ENCODE measurements at places on chromosomes 11 and 22.

- DNase-seq, result no peak
Observed at GRCh38 chr11:113952070-113952469, 22.8 kb upstream of the HTR3A start.

GRCh38 chr11:125110506-125110905 is 920 bp downstream of the TMEM218 start:
- no peak for DNase-seq

DNA sequence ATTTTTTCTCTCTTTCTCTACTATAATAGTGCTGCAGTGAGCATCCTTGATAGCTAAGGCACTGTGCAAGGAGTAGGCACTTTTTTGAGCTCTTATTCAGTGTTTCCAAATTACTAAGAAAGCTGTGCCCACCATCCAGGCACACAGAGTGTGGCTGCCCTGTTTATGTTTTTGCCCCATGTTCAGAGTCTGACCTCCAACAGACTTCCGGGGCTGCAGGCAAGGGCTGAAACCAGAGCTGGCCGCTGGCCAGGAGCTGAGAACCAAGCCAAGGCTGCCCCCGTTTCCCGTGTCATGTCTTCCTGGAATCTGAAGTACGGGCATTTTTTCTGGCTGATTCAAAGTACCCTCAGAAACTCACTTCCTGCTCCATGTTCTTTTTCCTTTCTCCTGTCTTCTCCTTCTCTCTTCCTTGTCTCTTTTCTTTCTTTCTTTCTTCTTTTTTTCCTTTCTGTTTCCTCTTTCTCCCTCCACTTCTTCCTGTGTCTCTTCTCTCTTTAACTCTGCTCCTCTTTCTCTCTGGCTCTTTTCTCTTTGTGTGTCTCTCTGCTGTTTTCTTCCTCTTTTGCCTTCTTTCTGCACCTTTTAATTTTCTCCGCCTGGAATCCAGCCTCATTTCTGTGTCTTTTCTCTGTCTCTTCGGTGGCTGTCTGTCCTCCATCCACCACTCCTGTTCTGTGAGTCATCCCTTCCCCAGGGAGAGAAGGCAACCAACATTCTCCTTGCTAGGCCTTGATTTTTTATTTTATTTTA is 17.0 kb upstream of the KCTD14 start:
- DNase-seq, result no peak

DNA sequence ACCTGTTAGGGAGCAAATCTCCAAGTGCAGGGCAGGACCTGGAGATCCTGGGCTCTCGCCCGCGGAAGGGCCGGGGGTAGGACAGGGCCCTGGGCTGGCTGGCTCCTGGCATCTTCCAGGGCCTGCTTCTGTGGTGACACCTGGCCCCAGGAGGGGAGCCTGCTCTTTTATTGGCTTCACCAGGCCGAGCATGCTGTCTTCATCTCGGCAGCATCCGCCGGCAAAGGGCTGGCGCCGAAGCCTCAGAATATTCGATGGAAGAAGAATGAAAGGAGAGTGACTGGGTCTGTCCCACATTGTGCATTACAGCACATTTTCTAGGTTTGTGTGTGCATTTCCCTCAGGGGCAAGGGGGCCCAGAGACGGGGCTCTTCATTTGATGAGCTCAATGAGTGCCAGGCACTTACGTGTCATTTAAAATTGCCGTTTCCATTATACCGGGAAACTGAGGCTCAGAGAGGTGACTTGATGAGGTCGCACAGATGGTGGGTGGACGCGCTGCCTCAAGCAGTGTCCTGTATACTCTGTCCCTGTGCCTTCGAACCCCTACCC is 70.0 kb downstream of the RBX1 start:
- DNase-seq, result no peak

DNA sequence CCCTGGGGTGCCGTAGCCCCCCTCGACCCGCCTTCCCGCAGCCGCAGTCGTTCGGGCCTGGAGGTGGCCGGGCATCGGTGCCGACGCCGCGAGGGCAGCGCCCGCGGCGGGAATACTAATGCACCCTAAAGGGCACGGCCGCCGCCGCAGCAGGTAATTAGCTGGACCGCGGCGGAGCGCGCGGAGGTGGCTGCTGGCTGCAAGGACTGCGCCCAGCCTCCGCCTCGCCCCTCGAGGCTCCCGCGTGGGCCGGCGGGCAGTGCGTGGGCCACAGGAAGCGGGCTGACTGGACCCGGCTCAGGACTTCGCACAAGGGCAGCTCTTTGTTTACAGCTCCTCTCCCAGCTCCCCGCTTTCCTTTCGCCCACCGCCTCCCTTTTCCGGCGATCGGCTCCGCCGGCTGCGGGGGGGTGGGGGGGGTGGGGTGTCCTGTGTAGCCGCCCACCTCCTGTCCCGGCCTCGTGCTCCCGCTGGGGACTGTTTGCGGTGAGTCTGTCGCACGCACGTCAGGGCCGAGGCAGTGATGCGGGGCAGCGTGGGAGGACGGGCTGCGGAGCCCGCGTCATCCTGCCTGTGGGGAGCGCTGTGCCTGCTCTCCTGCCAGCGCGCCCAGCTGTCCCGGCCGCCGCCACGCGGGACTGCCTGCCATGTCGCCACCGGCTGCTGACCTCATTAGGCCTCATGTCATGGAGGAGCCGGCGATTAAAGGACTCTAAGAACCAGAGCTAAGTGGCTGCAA is 53.2 kb downstream of the GRIK4 start:
- DNase-seq, result peak; percentile 16
